H54 (cell line): ENCODE measurements at places on chromosomes 2 and 18.

GRCh38 chr2:7697052-7697451 is 779.8 kb downstream of the RNF144A start:
- DNase-seq, result no peak

DNA sequence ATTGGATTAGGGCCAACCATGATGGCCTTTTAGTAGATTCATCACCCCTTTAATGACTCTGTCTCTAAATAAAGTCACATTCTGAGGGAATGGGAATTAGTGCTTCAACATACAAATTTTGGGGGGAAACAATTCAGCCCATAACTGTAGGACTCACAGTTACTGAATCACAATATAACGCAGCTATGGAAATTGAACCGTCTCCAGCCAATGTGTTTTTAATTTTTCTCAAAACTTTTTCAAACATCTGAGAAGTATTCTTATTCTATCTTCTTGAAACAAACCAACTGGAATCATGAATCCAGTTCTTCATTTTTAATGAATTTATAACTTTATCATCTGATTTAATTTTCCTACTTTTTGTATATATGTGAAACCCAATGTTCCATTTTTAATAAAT is 373.1 kb upstream of the SYT4 start:
- DNase-seq, result no peak

DNA sequence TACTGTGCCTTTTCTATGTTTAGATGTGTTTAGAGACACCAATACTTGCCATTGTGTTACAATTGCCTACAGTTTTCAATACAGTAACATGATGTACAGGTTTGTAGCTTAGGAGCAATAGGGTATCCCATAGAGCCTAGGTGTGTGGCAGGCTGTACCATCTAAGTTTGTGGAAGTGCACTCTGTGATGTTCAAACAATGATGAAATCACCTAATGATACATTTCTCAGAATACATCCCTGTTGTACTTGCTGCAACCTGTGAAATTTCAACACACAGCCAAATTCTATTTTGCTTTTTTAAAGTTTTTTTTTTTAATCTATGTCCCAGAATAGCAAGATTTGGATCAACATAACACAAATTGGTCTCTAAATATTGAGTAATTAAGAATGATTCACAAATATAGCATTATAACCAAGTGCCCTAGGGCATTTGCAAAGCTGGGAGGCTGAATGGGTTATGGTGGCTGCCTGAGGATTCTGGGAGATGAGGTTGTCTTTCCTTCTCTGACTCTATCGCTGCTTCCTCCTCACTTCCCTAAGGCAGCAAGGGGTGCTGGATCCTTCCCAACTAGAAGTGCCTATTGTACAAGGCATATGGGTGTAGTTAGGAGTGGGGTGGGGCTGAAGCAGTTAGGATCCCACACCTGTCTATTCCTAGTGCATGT is 78.3 kb downstream of the SKA1 start:
- no peak for DNase-seq

GRCh38 chr2:231810905-231811304 is 24.7 kb downstream of the COPS7B start:
- DNase-seq, result peak; percentile 56

- no peak for DNase-seq
These were observed 267.2 kb downstream of the HRH4 start for GRCh38 chr18:24727685-24728084.

DNA sequence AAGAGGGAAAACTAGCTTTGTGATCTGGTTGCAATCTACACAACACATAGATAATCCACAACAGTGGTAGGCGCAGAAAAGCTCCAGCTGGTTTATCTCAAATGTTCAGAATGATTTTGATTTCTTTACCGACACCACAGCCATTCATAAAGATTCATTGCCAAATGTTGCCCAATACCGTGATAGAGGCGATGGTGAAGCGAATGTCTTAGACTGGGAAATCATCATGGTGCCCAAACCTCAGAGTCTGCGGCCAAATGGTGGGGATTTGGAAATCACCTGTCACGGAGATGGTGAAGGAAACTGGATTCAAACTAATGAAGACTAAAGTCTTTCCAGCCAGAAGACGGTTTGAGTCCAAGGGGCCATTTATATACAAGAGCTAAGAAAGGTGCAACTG is 48.5 kb upstream of the CCDC150 start:
- no peak for DNase-seq

DNA sequence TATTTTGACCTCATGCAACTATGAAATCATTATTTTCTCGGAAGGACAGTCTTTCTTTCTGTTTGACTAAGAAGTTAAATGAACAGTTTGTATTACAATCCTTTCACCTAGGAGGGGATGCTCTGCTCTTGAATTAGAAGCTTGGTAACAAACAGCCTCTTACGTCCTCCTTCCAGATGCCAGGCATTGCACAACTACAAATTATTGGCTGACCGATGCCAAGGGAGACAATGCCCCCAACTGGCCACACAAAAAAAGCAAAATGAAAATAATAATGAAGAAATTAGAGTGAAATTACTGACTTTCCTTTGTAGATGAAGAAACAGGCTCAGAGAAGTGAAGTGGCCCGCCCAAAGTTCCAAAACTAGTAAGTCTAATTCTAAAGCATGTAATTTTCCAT is 177.9 kb downstream of the CYRIA start:
- DNase-seq, result no peak

GRCh38 chr2:96249654-96250053 is 16.1 kb downstream of the TMEM127 start:
- no peak for DNase-seq

- DNase-seq, result no peak
These were observed 239.3 kb downstream of the ZNF385B start for GRCh38 chr2:179622112-179622511.

DNA sequence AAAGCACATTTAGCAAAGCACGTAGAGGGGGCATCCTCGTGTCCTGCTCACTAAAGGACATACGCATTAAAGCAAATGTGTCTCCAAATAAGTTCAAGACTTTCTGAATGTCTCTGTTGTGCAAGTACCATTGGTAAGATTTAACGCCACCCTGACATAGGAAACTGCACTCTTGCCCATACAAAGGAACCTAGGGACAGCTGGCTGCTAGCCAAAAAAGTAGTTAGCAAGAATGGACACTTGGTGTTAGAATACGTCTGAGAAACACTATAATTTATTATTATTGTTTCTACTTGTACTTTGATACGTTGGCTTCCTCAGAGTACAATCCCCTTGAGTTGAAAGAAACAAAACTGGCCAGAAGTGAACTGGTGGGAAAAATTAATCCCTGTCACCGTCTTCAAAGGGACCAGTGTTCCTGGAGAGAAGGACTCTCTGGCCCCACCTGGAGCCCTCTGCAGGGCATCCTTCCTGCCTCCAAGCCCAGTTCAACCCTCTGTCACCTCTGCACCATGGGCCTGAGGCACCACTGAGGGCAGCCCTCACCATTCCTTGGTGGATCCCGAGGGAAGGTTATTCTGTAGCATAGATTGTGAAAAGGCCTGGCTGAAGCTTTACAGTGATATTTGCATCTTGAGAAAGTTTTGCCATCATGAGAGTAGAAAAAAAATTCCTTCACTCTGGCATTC is 51.4 kb upstream of the APCDD1 start:
- DNase-seq, result no peak

- no peak for DNase-seq
These were observed 158.0 kb upstream of the KLHL14 start for GRCh38 chr18:32930695-32931301.

DNA sequence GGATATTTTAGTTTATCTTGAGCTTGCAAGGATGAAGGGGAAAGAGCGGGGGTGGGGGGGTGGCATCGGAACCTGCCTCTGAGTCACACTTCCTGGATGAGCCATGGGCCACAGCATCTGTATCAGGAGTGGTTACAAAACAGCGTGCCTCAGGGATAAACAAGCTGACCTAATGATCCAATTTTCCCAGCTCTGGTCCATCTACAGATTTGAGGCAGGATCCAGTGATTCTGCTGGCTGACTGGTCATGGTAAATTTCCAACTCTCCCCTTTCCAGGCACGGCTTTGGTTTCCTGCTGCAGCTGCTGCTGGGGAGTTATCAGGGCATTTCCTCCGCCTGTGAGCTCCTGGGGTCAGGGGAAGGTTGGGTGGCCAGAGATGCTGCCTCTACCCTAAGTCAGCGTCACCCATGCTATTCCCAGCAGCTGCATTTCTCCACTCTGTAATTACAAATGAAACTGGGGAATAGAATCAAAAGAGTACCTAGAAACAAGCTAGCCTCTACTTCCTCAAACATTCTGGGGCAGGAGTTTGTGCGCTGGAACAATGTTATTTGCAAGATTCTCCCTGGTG is 4.7 kb upstream of the HPCAL1 start:
- DNase-seq, result peak; percentile 79

- no peak for DNase-seq
These were observed 185.8 kb downstream of the FBXO15 start for GRCh38 chr18:73961804-73962203.

- no peak for DNase-seq
These were observed 10.9 kb downstream of the UXS1 start for GRCh38 chr2:106183101-106183696.

GRCh38 chr2:235170016-235170415 is 218.2 kb downstream of the SH3BP4 start:
- DNase-seq, result peak; percentile 46

DNA sequence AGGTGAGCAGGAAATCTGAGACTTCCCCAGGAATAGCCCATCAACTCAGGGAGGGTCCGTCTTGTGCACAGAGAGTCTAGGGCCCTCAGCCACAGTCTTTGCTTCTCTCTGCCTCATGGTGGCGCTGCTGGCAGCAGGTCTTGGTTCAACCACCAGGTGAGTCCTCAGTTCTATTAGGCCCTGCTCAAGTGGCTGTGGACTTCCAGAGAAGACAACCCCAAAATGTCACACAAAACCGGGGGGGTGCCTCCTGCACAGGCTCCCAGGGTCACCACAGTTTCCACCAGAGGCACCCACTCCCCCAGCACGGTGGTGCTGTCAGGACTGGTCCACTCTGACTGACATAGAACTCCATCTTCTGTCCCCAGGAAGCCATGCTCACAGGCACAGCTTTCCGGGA is 2.4 kb upstream of the CHRNG start:
- no peak for DNase-seq

DNA sequence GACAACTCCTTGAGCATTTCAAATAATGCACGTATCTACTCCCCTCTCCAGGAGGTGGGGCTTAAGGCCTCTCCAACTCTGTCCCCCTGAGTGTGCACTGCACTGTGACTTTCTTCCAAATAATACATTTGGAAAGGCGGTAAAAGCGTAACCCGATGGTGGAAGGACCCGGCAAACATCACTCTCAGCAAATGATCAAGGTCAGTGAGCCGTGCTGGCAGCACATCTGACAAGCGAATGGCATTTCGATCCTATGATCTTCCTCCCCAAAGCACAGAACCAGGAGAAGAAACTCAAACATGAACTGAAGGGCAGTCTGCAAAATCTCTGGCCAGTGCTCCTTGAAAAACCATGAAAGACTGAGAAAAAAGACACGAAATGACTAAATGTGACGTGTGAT is 208.7 kb downstream of the TWIST2 start:
- DNase-seq, result no peak

DNA sequence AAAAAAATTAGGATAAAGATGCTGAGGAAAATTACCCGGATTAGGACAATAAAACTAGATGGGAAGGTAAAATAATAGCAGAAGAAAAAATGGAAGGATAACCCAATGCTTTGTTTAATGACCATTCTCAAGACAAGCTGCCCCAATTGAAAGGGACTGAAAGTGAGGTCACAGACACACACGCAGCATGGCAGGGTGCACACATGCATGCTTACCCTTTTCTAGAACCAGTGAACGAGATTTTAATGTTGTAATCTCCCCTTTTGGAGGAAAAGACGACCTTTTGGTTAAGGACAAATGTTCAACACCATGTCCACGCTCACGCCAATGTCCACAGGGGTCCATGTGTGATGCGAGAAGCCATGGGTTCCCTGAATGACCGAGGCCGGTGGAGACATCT is 70.9 kb downstream of the DDX1 start:
- no peak for DNase-seq

GRCh38 chr2:70873541-70873940 is 37.9 kb upstream of the CD207 start:
- DNase-seq, result no peak

- no peak for DNase-seq
These were observed 107.1 kb downstream of the LYPD6B start for GRCh38 chr2:149145314-149146295.

DNA sequence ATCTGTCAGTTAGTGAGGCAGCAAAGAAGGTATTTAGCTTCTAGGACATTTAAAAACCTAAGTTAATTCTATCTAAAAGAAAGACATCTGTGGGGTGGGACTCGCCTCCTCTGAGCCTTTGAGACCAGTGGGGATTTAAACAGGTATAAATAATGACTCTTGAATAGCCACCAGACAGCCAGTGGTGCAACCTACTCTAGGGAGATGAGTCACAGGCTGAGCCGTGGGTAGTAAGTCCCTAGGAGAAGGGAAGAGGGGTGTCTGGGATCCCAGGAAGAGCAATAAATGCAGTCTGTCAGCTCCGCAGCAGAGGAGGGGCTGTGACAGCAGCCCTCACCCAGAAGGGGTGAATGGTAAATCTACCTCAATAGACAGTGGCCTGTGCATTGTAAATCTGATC is 43.1 kb upstream of the GALNT3 start:
- DNase-seq, result peak; percentile 9

- DNase-seq, result no peak
These were observed 106.1 kb downstream of the COLEC12 start for GRCh38 chr18:394262-394986.
